Inflammatory macrophage treated with lipopolysaccharide for 1 hour (primary cell): ENCODE measurements at places on chromosomes 12 and 14.

DNA sequence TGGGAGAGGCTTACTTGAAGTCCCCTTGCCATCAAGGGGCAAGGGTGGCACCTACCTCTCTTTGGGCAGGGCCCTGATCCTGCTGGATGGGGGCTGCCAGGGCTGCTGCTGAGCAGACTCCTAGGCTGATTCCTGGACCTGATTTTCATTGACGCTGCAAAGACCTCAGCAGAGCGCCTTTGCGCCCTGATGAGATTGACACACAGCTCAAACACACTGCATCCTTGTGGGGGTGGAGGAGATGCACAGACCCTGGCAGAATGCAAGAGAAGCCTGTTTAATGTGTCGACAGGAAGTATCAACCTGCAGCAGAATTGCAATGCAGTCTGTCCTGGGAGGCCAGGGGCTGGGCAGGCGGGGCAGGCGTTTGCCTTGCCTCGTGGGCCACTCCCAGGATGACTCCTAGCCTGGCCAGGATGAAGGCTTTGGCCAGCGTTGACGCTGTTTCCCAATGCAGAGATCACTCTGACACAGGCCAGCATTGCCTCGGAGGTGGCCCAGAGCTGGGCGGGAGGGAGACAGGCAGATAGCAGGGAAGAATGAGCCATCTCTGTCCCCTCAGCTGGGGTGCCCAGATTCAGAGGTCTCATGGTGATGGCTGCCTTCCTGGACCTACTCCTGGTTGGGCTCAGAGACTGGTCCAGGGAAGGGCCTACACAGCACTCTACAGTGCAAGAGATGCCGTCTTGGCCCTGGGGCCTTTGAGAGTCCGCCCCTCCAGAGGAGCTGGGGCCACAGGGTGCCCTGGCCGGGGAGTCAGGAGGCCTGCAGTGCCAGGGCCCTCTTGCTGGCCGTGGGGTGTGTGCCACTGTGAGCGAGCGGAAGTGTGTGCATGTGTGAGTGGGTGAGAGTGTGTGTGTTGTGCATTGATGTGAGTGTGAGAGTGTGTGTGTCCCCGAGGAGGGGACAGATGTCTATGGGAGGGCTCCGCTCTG lies 108.3 kb downstream of the KIF26A start:
- no peak for DNase-seq

DNA sequence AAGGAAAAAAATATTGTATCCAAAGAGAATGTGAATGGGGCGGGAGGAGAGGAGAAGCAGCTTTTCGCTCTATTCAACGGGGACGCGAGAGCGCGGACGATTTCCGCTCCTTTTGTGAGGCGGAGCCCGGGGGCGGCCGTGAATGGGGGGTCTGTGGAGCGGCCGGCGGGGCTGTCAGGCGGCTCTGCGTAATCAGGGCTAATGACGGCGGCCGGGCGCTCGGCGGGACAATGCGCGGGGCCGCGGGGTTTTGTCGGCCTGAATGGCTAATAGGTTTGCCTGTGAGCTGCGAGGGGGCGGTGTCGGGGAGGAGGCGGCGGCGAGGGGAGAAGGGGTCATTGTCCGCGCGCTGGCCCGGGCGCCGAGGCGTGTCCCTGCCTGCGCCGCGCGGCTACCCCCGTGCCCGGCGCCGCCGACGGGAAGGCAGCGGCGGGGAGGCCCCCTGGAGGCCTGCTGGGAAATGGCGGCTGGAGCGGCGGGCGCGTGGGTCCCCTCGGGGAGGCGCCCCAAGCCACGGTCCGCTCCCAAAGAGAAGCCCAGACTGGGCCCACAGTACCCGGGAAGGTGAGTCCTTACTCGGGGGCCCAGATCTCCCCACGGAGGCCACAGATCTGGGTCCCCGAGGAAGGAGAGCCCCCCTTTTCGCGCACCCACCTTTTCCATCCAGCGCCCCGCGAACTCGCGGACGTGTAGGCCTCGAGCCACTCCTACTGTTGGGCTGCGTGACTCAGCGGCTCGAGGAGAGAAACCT lies 6.0 kb downstream of the SIX6 start:
- DNase-seq = peak; percentile 19

DNA sequence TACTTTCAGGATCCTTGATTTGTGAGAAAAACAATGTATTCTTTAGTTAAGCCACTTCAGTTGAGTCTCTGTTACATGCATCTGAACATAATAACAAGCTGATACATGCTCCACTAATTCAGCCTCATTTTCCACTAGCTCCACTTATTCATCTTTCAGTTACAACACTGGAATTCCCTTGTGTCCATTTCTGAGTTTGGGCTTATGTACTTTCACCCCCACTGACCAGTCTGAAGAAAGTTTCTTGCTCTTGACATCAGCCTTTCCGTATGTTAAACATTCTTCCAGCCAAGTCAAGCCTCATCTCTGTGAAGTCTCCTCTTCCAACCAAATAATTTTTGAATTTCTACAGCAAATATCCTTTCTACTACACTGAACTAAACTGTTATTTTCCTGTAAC lies 592.5 kb upstream of the NOVA1 start:
- DNase-seq = no peak

- no peak for DNase-seq
These were observed 506.8 kb upstream of the FBXO33 start for GRCh38 chr14:39939023-39939422.

- DNase-seq = peak; percentile 69
These were observed 8.5 kb downstream of the WSB2 start for GRCh38 chr12:118052324-118053070.

DNA sequence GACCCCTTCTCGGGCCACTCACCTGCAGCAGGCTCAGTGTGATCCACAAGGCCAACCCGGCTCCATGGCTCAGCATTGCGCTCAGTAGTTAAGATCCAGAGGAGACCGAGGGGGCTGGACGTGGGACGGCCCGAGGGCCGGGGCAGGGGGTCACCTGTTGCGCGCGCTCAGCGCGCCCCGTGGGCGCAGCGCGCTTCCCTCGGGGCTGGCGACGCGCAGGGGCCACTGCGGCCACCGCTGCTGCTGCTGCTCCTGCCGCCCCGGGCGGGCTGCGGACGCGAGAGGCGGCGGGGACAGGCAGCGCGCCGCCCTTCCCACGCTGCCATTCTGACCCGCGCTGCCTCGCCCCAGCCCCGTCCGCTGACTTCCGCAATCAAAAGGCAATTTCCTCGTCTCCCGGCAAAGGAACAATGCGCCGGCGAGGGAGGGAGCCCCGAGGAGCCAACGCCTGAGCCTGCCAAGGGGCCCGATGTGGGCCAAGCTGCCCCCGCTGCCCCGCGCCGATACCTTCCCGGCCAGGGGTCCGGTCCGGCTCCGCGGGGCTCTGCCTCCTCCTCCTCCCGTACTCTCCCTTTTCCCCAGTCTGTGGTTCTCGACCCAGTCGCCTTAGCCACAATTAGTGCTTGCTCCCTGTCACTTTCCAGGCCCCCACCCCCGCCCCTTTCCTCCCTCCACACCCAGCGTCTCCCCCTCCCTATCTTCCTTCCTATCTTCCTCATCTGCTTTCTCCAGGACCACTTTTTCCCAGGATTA lies 27.3 kb downstream of the PTPRB start:
- peak; percentile 46 for DNase-seq
